HL-60 (cell line): ENCODE measurements at places on chromosomes 7 and 10.
A peak's percentile ranks its signal among the peaks of the same experiment; 100 is the strongest.

GRCh38 chr7:116912269-116912909, 40.9 kb upstream of the ST7 start:
- no peak for DNase-seq

GRCh38 chr10:31581741-31582323, 262.8 kb downstream of the ZEB1 start:
- DNase-seq, result peak; percentile 65

GRCh38 chr7:140212100-140212881, 35.5 kb upstream of the KDM7A start:
- no peak for DNase-seq

GRCh38 chr10:11755512-11756263, 13.5 kb downstream of the ECHDC3 start:
- no peak for DNase-seq

DNA sequence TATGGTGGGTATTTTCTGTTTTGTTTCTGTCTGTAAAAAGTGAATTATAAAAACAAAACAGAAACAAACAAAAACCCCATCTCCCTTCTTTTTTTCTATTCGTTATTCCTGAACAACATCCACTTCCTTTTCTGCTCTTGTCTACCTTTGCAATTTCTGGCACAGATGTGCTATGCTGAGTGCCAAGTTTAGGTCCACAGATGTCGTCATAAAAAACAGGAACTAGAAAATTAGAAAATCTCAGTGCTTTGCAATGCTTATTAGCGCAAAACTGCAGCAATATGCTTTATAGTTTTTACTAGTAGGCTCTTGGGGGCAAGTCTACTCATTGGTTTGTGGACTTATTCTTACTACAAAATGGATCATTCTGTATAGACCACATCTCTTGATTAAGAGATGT, 94.2 kb upstream of the PRKCQ start:
- no peak for DNase-seq

GRCh38 chr7:116820149-116820548, 42.2 kb upstream of the CAPZA2 start:
- DNase-seq, result no peak

GRCh38 chr7:152894295-152895170, 135.0 kb downstream of the ACTR3B start:
- no peak for DNase-seq

GRCh38 chr7:107428642-107429041, 41.2 kb upstream of the GPR22 start:
- no peak for DNase-seq

GRCh38 chr7:156640949-156641485, 443 bp downstream of the RNF32 start:
- no peak for DNase-seq

DNA sequence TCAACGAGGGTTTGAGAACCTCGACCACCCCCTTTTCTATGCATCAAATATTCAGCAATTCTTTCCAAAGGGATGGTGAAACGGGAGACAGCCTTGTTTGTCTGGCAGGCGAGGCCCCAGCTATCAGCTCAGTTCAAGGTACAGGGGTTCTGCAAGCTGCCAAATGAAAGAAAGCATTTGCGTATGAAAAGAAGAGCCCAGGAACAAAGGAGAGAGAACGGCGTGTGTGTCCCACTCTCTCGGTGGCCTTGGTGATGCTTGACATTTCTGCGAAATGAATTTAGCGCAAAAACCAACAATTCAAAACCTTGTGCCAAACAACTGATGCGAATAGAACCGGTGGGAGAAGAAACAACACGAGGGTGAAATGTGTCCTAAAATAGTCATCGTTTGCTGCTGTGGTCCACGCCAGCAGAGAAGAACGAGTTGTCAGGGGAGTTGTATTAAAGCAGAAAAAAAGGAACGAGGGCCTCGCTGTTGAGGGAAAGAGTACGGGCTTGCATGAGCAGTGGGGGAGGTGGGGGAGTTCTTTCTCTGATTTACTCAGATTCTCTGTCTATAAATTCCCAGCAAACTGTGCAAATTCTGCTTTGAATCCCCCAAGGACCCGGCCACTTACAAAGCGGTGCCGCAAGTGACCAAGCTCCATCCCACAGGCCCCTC, 97.7 kb downstream of the TMEM130 start:
- no peak for DNase-seq

GRCh38 chr10:47403446-47404318, 19.6 kb upstream of the ZNF488 start:
- no peak for DNase-seq

GRCh38 chr7:120442838-120443237, 169.9 kb downstream of the KCND2 start:
- no peak for DNase-seq

DNA sequence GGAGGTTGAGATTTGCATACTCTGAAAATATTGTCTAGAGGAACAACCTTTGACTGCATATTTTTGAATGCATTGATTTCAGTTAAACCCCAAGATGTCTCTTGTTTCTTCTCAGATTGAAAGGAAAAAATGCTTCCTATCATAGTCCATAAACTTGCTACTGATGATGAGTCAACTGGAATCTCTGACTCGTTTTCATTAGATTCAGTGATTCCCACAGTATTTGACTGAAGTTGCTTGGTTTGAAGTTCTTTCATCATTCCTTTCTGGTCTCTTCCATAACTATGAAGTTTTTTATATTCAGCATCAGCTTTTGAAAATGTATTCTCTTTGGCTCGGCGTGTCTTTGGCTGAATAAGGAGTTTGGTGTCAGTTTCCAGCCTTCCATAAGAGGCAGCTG, 10.7 kb downstream of the PEX1 start:
- DNase-seq, result no peak

GRCh38 chr10:124362568-124362967, 56.2 kb downstream of the OAT start:
- no peak for DNase-seq

GRCh38 chr10:4883079-4883739, 57.2 kb downstream of the AKR1E2 start:
- no peak for DNase-seq

GRCh38 chr10:64465653-64466052, 944.5 kb downstream of the REEP3 start:
- DNase-seq, result no peak

DNA sequence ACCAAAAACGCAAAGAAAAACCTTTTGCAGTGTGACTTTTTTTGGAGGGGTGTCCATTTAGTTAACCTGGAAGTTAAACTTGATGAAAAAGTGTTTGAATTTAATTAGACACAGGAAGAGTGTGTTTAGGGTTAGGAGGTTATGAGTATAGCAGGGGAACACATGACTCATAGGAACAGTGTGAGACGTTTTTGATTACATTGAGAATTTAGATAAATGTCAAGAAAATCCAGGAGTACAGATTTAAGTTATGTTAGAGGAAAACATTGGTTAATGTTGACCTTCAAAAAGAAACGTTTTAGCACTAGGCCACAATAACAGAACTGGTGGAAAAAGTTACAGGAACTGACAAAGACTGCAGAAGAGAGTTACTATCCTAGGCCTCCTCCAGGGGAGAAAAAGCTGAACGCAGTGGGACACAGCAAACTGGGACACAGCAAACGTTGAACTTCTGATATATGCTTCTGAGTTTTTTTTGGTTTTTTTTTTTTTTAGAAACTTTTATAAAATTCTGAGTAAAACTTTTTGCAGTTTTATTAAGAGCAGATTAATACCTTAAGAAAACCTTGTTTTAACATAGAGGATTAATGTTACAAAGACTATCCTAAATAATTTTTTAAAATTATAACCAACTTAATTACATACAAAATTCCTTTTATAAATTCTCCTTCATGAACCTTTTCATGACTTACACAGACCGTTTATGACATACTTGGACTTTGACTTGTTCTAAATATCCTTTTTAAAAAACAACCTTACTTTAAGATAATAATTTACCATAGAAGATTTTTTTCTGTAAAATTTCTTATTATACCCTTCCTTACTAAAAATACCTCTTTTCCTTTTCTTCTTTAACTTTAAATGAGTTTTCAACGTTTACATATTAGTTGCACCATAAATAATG, 22.2 kb downstream of the LANCL2 start:
- no peak for DNase-seq

DNA sequence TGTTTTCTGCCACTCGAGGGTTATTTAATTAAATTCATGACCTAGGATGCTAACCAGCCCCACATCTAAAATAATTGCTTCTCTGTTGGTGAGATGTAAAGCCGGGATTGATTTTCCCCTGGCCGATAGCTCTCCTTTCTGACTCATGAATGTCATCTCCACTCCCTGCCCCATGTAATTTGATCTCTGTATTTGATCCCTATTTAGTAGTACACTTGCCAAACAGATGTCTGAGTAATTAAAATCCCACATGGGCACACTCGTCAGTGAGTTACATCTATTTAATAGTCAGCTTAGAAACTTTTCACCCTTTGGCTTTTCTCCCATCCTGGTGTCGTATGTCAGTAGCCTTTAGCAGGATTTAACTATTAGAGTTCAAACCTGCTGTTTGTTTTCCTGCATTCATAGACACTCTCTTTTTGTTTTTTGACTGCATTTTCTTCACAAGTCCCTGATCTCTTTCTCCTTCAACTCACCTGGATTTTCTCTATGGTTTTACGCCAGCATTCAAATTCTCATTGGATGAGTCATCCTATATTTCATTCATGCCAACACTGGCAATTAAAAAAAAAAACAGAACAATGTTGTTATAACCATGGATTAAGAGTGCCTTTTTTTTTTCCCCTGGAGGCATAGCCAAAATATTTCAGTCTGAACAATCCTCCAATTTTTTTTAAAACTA, 82.7 kb downstream of the SPAG6 start:
- DNase-seq, result no peak

DNA sequence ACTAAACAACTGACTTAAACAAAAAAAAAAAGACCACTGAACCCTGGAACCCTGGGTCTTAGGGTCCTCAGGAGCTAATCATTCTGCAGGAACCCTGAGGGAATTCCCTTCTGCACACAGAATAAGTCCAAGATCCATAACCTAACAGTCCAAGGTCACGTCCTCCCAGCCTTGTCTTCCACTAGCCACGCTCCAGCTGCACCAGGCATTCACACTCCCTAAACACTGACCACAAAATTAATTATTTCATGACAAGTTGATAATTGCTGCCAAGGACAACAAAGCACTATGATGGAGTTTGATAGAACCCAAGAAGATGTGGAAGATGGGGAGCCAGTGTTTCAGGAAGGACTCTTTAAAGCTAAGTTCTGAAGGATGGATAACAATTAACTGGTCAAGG, 130.6 kb downstream of the SH3PXD2A start:
- no peak for DNase-seq

GRCh38 chr7:123718773-123719172, 30.0 kb downstream of the WASL start:
- no peak for DNase-seq

DNA sequence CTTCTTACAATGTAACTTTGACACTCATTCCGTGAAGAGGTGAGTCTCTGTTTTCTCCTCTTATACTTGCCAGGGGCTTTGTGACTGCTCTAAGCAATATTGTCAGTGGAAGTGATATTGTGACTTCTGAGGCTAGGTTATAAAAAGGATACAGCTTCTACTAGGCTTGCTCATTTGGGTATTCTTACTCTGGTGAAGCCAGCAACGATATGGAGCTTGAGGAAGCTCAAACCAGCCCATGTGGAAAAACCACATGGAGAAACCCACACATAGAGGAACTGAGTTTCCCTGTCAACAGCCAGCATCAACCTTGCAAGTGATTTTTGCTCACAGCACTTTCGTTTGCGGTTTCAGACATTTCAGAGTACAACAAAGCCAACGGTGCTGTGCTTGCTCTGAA, 149.6 kb upstream of the SEMA3E start:
- DNase-seq, result peak; percentile 75

DNA sequence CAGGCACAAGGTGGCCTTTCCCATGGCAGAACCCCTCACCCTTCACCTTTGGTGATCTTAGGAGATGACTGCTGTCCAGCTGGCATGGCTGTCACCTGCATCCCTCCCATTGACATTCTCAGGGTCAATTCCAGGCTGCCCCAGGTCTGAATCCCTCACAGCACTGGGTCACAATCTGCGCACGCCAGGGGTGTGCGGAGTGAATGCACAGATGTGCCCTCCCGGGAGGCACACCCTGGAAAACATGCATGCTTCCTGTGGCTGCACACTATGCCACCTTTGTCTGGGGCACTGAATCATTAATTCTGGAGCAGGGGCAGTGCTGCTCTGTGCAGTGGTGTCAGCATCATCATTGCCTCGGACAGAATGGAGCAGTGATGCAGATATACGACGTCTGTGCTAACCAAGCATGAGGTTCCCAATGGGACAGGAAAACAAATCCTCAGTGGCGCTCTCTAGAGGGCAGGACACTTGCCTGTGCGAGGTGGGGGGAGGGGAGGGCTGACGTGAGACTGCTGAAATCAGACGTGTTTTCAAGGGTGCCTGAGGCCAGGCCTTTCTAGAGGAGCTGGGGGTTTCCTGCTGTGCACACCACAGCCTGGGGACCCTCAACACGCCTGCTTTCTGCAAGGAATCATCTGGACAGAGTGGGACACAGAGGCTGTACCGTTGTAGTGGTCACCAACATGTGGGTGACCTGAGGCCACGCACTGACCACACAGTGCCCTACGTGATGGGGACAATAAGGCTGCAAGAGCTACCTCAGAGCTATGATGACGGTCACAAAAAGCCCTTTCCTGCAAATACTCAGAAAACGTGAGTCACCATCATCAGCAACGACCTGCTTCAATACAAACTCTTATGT, 77.9 kb downstream of the HIPK2 start:
- DNase-seq, result no peak

- no peak for DNase-seq
Measured at GRCh38 chr10:33040436-33040835, 82.4 kb upstream of the ITGB1 start.

- no peak for DNase-seq
Measured at GRCh38 chr10:132468216-132468615, 69.4 kb upstream of the INPP5A start.

DNA sequence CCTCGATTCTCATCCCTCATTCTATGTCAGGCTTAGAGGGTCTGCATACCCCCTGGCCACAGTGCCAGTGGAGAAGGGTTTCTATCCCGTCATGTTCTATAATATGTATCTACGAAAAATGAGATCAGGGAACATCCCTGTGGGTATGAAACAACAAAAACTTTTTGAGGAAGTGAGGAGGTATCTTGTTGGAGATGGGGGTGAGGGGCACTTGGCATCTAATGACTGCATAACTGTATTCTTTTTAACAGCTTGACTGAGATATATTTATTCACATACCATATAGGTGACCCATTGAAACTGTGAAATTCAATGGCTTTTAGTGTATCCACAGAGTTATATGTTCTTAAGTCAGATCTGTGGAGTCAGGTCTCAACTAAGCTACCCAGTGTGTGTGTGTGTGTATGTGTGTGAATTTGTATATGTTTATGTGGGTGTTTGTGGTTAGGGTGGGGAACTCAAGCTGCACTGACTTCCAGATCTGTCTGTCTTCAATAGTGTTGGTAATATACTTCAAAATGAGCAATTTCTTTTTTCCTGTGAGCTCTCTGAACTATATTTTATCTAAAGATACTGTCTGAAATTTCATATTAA, 528.9 kb downstream of the CNTNAP2 start:
- no peak for DNase-seq

- DNase-seq, result no peak
Measured at GRCh38 chr7:148042935-148043631, 547.5 kb upstream of the C7orf33 start.
